ENCODE measurements at places on chromosomes 12 and 14.

GRCh38 chr14:87186737-87187136 is 806.2 kb downstream of the GALC start:
- DNase-seq: no peak

DNA sequence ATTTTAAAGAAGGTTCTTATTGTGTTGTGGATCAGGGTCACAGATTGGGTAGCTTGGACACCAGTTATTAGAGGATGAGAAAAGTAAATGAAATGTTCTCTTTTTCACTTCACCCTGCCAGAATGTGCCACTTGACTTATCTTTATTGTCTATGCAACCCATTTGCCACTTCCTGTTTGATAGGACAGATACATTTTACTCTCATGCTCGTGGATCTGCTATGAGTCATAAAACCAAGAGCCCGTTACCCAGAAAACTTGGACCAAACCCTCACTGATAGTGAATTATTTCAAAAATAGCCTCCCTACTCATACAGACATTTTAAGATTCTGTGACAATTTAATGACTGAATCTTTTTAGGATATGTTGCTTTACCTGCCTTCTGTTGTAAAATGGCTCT is 1.8 kb downstream of the ISCA2 start:
- DNase-seq: no peak

DNA sequence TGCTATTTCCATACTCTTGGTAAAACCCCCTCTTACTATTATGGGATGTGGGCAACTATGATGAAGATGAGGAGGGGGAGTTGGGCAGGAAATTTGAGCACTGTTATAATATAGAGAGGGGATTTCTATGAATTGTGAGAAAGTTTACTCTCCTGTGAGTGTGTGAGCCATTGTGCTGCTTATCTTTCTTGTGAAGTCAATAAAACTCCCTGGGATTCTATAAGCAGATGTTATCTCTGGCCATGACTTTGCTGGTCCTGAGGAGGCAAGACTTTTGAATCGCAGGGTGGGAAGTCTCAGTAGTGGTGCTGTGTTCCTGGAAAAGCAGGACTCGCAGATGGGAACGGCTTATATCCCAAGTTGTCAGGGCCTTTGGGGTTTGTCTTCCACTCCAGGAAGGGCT is 62.2 kb downstream of the EMP1 start:
- no peak for DNase-seq

GRCh38 chr14:92964124-92965109 is 41.5 kb downstream of the CHGA start:
- no peak for DNase-seq

DNA sequence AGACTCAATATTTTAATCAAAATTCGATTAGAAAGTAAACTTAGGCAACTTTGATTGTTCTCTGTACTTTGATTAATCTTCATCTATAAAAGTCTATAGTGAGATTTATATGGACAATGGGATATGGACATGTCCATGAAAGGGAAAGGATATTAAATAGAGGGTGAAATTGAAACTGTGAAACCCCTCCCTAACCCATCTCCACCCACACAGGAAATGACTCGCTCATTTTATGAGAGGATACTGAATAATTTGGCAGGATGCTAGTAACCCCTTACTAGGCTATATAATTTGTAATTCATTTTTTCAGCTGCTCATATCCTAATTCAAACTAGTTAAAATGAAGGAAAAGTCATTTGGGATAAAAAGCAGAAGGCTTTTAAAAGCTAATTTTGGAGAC is 328.0 kb upstream of the ATP2B1 start:
- no peak for DNase-seq

GRCh38 chr12:67331123-67331522 is 62.0 kb downstream of the CAND1 start:
- DNase-seq: no peak

DNA sequence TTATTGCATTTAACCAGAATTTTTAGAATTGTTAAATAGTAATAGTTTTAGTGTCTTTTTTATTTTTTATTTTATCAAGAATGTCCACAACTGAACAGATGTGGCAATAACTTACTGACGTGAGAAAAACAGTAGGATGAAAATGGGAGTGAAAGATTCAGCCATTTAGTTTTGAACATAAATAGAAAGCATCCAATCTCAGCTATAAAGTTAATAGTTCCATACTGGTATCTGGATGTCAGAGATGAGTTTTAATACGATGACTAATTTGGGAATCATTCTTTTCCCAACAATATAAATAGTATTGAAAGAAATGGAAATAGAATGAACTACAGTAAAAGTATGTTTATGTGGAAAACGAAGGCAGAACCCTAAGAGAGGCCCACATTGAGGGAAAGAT is 159.4 kb downstream of the EPS8 start:
- no peak for DNase-seq

- no peak for DNase-seq
Measured at GRCh38 chr12:7431993-7432685, 11.8 kb downstream of the CD163L1 start.

GRCh38 chr12:32893458-32893857 is 3.1 kb downstream of the PKP2 start:
- DNase-seq: no peak

DNA sequence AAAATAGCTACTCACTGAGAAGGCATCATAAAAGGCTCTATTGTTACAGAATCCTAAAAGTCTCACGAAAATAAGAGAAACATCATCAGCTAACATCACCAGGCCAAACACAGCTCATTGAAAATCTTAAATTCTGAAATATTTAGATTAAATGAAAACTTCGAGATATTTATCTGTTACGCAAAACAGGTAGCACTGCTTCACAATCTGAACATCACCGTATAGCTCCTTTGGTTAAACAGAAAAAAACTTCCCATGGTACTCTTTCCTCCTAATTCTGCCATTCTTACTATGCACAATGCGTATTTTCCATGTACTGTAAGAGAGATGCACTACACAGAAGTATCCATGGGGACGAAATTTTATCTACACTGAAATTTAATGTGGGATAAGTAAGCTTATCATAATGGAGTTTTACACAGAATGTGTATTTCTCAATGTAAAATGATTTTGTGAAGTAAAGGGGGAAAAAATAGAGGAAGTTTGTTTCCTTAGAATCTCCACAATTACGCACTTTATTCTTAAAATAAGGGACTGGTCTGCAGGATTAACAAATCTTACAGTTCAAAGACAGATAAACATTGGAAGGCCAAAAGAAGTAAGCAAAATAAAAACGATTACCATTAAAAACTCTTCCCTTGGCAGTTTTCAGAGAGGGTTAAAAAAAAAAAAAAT is 1.9 kb downstream of the SGPP1 start:
- no peak for DNase-seq

DNA sequence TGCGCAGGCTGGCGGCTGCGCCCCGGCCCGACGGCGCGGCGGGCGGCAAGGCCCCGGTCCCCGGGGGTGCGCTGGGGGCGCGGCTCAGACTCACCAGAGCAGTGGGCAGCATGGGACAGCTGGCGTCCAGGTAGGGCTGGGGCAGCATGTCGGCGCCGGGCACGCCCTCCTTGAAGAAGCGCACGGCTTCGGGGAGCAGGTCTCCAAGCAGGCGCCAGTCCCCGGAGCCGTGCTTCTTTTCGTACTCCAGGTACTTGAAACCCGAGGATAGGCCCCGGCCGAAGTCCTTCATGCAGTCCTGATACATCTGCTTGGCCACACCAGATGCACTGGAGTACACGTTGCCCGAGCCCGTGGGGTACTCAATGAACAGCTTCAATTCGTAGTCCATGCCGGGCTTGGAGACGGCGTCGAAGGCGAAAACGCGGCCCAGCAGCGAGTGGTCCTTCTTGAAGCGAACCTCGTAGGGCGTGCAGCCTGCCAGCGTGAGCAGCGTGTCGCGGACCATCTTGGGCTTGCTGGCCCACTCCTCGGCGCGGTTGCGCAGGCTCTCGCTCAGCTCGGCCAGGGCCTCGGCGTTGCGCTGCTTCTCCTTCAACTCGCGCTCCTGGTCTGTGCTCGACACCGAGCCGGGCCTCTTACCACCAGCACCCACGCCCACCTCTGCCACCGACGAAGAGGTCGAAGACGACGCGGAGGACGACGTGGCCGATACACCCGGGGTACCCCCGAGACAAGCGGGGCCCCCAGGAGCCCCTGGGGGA is 2.2 kb downstream of the IRF2BPL start:
- no peak for DNase-seq

DNA sequence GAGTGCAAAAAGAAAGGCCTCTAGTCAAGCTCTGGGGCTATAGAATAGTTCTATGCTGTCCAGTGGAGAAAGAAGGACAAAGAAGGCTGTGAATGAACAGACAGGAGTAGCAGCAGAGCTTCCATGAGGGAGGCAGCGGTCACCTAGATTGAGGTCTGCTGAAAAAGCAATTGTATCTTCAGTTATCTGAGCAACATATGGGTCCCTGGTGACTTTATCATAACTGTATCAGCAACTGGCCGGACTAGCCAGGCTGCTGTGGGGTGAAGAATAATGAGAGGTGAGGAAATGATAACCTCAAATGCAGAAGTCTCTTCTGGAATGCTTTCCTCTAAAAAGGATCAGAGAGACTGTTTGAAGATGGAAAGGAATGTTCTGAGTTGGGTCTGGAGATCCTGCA is 971.3 kb upstream of the TMEM132C start:
- DNase-seq: no peak

DNA sequence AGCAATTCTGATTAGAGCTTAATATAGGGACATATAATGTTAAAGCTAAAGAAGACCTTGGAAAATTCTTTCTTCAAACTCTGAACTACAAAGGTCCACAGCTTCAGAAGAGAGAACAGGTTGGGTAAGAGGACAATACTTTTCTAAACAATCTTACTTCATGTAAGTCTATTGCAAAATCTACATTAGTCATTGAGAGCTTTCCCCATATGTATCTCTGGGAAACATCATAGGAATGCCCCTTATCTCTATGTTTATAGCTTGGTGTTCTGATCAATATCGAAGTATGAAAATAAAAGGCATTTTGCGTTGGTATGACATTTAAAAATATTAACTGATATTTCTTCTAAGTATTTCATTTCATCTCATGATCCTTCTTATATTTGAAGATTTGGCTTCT is 962.6 kb downstream of the AACS start:
- DNase-seq: no peak

DNA sequence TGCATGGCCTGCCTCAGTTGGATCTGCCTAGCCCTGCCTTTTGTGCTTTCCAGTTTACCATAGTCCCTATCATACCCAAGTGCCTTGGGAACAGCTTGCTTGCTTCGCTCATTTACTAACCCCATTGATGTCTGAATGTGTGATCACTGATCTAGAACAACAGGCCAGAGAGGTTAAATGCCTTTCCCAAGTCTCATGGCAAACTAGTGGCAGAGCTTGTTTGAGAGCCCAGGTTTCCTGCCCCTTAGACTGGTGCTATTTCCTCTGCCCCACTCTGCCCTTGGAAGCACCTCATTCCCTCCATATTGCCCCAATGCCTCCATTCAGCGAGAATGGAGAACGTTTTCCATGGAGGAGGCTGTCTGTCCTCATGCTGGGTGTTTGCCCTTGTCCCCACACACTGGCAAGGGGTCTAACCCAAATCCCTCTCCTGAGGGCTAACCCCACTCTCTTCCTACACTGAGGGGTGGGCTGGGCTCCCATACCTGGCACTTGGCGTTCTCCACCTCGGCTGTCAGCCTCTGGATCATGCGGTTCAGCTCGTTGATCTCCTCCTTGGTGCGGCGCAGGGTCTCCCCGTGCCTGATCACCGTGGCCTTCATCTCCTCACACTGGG is 19.8 kb downstream of the KRT7 start:
- no peak for DNase-seq

DNA sequence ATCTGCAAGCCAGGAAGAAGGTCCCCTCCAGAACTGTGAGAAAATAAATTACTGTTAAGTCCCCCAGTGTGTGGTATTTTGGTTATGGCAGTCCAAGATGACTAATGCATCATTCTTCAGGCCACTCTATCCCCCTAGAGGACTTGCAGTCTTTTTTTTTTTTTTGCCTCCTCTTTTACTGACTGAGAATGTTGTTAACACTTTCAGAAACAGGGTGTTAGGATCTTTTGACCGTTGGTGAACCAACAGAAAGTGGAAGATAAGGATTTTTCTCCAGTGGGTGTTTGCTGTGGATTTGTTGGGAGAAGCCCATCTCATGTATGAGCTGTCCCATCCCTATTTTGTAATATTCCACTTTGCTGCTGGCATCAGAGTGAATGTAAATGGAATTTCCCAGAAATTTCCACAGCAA is 37.8 kb downstream of the MARK3 start:
- no peak for DNase-seq

DNA sequence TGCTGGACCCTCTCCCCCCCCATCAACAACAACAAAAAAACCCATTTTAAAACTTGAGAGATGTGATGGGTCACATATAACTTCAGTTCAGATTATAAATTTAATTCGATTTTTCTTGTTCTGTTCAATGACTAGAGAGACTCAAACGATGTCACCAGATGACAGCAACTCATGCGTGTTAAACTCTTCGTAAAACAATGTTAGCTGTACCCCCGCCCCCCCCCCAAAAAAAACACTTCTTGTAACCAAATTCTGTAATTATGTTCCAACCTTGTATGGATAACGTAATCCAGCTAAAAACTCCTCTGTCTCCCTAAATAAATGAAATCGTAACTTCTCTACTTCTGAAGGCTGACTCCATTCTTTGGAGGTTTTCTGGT is 614 bp upstream of the NACA start:
- DNase-seq: no peak

DNA sequence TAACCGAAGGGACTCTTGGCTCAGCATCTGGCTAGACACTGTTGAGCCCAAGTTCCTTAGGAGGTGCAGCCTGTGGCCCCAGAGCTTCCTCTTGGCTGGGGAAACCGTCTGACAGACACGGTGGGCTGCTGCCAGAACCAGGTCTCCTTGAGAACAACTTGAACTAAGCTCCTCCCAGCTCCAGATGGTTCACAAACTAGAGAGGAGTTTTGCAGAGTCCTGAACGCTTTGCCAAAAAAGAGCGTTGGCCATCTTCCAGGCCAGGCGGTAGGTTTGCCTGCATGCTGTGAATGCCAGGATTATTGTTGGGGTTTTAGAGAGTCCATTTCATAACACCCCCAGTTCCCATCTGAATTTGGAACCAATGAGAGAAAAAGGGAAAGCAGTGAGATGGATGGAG is 399.8 kb downstream of the RGS6 start:
- no peak for DNase-seq

GRCh38 chr12:131600160-131600532 is 110.7 kb upstream of the SFSWAP start:
- no peak for DNase-seq

Measured in activated T-helper 2 cell treated with anti-CD3 and anti-CD28 coated beads, Interferon-gamma antibody, Interleukin-2, Interleukin-4, amounts not matched to agents 10 μg/mL and 5 μg/mL and 100 μg/mL, durations not matched to agents 14 hours and 24 hours and 36 hours (primary cell).